ENCODE measurements at places on chromosomes 3 and 15.

- no peak for DNase-seq
These were observed 969.6 kb upstream of the ALCAM start for GRCh38 chr3:104396974-104397669.

- peak; percentile 68 for DNase-seq
These were observed 5.5 kb downstream of the BMF start for GRCh38 chr15:40102897-40103858.

DNA sequence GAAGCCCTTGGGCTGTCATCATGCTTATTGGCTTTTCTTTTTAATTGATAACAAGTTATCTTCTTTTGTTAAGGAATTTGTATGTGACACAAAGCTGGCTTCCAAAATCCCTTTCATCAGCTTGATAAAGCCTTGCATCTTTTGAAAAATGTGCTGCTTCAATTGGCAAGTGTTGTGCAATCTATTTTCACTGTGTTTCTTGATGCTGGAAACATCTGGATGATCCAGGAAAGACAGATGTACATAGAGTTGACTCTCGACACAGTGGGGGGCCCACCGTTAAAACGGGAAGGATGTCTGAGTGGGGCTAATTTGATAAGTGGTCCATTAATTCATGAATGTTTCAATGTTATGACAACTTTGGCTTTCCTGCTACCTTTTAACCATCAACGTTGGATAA, 158.3 kb upstream of the WNT5A start:
- DNase-seq: no peak

DNA sequence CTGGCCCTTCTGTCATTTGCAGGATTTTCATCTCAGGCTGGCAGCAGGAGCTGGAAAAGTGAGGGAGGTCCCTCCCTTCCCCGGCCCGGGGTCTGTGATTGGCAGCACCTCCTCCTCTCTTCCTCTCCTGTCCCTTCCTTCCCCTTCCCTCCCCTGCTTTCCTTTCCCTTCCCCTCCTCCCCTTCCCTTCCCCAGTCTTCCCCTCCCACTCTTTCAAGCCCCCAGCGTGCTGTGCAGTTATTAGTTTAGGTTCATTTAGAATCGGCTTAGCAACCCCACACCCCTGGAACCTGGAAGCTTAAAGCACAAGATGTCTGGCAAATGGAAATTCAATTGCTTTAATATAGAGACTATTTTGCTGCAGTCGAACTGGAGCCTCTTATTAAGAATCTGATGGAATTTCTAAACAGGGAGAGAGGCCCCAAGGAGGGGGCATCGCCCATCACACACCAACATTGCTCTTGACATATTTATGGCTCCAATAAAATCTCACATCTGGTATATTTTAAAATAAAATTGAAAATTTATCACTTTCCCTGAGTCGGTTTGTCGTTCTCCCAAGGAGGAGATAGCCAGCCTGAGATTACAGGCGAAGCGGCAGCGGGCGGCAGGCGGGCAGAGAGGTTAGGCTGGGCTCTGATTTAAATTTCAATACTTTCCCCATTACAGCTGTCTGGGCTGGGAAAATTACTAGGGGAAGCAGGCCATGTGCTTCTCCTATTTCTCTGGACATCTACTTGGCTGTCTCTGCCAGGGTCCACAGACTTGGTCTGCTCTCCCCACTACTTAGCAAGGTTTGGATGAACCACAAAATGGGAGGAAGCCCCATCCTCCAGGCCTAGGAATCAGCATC, 98.9 kb downstream of the LINGO1 start:
- peak; percentile 42 for DNase-seq

DNA sequence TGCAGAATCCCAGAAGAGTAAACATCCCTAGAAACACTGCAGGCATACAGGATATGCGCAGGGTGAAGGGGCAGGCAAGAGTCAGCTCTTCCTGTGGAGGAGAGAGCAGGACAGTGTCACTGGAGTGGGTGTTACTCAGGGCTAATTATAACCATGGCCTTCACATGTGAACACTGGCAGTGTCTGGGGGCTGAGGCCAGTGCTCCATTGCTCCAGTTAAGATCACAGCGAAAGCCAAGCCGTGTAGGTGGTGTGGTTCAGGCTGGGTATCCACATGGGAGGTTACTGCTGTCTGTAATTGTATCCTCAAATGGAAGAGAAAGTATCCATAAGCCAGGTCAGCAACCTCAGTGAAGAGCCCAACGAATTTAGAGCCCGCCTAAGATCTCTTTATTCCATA, 84.6 kb downstream of the MESD start:
- DNase-seq: no peak

DNA sequence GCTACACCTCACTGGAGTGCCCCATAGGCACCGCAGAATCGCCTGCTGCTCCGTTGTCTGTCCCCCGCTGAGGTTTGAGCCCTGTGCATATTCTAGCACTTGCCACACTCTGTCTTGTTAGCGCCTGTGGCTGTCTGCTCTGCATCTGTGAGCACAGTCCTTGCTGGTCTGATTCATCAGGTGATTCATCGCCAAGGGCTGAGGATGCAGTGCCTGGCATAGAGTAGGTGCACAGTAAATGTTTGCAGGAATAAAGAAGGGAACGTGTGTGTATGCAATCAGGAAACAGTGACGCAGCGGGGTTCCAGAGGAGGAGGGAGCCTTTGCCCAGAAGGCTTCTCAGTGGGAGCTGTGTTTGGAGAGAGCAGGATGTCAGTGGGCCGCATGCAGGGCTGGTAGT, 124.0 kb upstream of the PLXNA1 start:
- DNase-seq: peak; percentile 91

GRCh38 chr3:127088511-127089351, 104.2 kb upstream of the PRR23E start:
- DNase-seq: no peak

Data from fibroblast of skin of right quadriceps (primary cell).